ENCODE measurements at places on chromosomes 6 and 20.

DNA sequence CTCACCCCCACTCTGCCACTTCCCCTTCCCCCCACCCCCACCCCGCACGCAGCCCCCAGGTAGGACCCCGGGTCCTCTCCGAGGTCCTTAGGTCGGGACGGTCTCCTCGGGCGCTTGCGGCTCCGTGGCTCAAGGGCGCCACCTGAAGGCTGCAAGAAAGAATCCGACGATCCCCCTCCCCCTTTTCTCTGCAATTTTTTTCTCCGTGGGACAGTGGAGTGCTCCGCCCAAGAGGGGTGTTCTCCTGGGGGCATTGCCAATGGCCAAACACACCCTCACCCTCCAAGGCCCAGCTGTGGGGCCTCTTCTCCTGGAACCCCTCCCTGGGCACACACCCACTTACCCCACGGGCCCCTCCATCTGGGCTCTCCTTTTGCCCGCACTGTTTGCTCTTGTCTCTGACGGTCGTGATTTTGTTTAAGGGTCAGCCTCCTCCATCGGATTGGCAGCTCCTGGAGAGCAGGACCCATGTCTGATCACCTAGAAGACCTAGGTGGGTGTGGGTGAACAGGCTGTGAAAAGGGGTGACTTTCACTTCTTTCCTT lies 1.1 kb upstream of the TMEM74B start:
- DNase-seq = peak; percentile 67

GRCh38 chr20:22387452-22387851 lies 196.9 kb downstream of the FOXA2 start:
- no peak for DNase-seq

- no peak for DNase-seq
These were observed 7.1 kb upstream of the MYLK2 start for GRCh38 chr20:31811796-31812728.

- no peak for DNase-seq
These were observed 278.1 kb downstream of the TPBG start for GRCh38 chr6:82641677-82642076.

GRCh38 chr20:41290804-41291389 lies 26.6 kb downstream of the ZHX3 start:
- DNase-seq = peak; percentile 70

- DNase-seq = no peak
These were observed 31.7 kb upstream of the MYB start for GRCh38 chr6:135149376-135149775.

DNA sequence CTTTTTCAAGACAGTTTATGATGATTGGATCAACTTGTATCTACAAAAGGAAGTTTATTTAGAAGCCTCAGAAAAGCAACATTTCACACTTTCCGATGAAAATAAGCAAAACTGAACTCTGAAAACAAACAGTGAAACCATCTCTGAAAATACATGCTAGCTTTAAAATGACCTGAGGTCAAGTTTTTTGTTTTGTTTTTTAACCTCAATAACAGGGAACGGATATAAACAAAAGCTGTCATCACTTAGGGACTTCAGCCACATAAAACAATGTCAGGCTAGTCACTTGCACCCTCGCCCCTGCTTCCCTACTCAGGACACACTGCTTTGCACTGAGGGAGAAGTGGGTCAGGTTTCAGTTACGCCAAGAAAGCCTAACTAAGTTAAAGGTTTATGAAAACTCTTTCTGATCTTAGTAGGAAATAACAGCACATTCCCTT lies 11.6 kb downstream of the BACH2 start:
- DNase-seq = peak; percentile 39

- DNase-seq = no peak
These were observed 56.6 kb downstream of the HS3ST5 start for GRCh38 chr6:114286211-114286610.

DNA sequence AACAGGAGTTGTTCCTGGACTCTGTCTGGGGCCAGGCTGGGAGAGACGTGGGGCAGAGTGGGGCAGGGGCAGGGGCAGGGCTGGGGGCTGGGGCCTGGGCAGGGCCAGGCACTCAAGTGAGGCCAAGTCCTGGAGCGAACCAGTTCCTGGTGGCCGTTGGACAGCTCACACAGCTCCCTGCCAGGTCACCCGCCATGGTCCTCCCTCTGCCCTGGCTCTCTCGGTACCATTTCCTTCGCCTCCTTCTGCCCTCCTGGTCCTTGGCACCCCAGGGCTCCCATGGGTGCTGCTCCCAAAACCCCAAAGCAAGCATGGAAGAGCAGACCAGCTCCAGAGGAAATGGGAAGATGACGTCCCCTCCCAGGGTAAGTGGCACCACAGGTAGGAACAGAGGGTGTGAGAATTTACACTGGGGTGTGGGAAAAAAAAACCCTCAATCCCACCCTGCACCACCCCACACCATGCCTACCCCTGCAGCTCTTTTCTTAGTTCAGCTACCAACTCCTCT lies at the start of gene MCCD1:
MCCD1 (plus strand) TSS at position 142 of the 508 bp plus-strand sequence; CDS start at position 195, 53 bp downstream.
- DNase-seq = no peak

GRCh38 chr6:401239-401993 lies 9.9 kb downstream of the IRF4 start:
- no peak for DNase-seq

- no peak for DNase-seq
These were observed 23.7 kb upstream of the KIF16B start for GRCh38 chr20:16596991-16597390.

GRCh38 chr6:7313505-7314165 lies 636 bp upstream of the SSR1 start:
- no peak for DNase-seq

GRCh38 chr20:64010711-64011237 lies 25.2 kb upstream of the C20orf204 start:
- DNase-seq = no peak

GRCh38 chr6:34476921-34477320 lies 11.0 kb downstream of the PACSIN1 start:
- DNase-seq = no peak

GRCh38 chr6:75318900-75319299 lies 34.3 kb upstream of the TMEM30A start:
- DNase-seq = no peak

DNA sequence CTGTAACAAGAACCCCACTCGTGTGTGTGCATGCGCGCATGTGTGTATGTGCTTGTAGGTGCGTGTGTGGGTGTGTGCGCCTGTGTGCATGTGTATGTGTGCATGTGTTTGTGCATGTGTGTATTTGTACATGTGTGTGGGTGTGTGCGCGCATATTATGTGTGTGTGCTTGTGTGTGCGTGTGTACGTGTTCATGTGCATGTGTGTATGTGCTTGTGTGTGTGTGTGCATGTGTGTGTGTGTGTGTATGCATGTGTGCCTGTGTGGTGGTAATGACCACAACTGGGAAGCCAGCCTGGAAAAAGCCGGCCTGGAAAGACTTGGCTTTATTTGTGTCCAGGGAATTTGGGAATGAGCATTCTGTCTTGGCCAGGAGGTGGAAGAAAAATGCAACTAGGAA lies 157.5 kb downstream of the PAX1 start:
- DNase-seq = no peak

DNA sequence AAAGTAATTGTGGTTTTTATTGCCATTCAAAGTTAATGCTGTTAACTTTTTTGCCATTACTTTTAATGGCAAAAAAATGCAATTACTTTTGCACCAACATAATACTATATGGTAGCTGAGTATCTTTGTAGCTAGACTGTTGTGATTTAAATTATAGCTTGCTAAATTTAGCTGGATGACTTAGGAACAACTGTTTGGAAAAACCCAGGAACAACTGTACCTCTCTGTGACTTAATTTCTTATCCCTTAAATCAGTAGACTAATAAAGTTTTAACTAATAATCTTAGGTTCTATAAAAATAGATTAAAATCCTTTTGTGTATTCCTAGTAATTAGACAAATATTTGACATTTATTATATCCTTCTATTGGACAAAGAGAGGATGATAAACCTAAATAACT lies 268.2 kb downstream of the TENT5A start:
- DNase-seq = no peak

DNA sequence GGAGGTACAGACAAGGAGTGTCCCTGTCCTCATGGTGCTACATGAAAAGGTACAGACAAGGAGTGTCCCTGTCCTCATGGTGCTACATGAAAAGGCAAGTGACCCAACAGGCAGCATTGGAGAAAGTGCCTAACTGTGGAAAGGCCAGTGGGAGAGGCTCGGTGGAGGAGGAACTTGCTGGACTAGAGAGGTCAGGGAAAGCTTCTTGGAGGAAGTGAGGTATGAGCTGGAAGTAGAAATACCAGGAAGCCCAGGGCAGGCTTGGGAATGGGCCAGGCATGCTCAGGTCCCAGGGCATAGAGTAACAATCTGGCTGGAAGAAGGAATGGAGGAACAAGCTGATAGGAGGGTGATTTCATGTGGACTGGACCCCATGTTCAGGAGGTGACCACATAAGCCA lies 59.8 kb upstream of the FNDC1 start:
- DNase-seq = peak; percentile 41

GRCh38 chr20:20497242-20497978 lies 129.5 kb downstream of the INSM1 start:
- DNase-seq = no peak

DNA sequence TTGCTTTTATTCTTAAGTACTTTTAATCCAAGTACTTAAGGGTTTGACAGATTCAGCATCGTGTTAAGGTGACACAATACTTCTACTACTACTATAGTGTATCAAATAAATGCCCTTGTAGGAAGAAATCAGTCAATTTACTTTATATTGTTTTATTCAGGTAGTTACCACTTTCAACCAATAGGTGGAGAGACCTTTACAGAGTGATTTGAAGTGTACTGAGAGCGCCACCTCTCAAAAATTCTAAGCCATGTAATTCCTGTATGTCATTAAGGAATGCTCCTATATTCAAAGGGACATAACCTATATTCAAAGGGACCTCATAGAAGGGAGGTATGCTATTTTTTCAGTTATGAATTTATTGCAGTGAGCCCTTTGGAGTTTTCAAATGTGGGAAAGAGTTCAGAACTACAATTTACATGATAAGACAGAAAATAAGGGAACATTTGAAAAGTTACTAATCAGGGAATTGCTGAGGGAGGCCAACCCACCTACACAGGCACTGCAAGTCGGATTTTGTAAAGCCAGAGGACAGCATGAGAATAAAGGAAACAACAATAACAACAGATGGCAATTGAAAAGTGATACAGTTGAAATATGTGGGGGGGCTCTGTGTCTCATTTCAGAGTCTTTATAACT lies 955.6 kb downstream of the TBC1D32 start:
- DNase-seq = peak; percentile 2

DNA sequence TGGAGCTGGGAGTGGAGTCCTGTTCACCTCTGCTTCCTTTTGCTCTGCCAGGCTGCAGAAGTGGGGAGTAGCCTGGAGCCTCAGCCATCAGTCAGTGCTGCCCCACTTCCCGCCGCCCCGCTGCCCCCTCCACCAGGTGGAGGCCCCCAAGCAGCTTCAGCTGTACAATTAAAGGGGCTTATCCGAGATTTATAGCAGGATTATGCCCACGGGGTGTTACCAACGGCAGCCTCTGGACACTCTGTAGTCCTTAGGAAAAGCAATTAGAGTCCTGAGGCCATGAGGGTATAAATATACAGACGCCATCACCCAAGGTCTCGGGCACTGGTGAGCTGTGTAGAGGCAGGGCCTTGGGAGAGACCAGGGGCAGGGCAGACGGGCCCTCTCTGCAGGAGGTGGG lies 55.4 kb downstream of the GRM4 start:
- no peak for DNase-seq

DNA sequence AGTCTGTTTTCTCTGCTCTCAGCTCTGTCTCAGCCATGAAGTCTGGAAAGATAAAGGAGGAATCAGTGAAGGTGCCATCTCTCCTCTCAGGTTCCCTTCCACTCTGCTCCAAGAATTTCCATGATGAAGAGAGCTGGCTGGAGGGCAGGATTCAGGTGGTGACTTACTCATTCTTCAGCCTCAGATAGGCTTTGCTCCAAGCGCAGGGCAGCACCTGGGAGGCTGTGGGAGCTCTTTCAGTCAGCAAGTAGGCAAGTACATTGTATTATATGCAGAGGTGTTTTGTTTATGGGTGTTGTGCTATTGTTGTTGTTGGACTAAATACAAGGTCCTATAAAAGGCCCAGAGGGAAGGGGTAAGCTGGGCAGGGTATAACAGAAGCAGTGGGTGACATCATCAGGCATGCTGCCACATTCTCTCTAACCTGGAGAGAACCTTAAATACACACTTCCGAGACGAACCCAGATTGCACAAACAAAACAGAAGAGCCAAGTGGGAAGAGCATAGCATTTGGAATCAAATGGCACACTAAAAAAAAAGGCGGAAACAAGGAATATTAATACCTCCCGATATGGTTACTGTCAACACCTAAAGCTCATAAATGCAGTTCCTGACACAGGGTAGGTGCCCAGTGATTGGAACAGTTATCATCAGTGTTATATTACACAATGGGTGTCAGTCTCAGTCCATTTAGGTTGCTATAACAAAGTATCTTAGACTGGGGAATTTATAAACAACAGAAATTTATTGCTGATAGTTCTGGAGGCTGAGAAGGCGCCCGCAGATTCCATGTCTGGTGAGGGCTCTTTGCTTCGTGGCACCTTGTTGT lies 14.5 kb upstream of the PSMG4 start:
- no peak for DNase-seq

DNA sequence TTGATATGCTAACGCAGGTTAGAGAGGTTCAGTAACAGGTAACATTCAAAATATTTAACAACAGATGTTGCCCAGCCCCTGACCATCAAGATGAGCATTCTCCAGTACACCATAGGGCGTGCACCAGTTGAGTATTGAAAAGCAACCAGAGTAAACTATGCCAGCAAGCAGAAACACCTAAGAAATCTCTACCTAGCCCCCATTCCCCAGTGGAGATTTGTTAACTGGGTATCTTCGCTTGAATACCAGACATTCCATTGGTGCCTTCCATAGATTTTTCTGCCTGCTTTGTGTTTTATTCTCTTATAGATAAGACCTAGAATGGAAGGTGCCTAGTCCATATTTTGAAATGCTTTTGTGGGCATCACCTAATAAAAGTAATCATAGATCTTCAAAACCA lies 623.9 kb downstream of the KIF16B start:
- no peak for DNase-seq

GRCh38 chr6:148915810-148916209 lies 169.0 kb downstream of the UST start:
- no peak for DNase-seq

GRCh38 chr6:43793875-43794242 lies 23.8 kb downstream of the VEGFA start:
- no peak for DNase-seq

DNA sequence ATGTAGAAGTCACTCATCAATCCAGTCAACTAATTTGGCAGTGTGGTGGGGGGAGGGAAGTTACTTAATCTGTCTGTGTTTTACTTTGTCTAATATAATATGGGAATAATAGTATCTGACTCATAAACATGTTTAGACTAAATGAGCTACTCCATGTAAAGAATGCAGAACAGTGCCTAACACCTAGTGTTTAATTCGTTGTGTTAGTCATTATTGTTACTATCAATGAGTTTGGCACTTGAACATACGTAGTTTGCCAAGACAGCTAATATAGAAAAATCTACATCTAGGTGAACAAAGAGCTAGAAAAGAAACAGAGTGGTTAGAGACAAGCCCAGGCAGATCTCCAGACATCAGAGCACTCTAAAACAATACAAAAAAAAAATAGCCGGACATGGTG lies 49.1 kb downstream of the IRAK1BP1 start:
- DNase-seq = no peak
